ENCODE measurements at places on chromosomes 5 and 9.

DNA sequence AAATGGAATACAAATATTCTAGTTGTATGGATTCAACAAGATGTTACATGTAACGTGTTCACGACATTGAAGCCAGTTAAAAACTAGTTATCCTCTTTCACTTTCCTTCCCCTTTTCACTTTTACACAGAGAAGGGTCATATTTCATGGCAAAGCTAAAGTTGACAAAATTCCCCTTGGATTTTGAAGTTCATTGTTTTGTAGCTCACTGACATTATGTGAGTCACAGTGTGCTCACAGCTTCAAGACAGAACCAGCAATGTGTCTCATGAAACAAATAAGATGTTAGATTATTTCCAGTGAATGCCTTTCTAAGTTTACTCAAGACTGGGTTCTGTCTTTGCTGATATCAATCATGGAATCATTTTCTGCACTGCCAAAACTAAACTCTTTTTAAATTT lies 535.5 kb upstream of the GRIN3A start:
- DNase-seq: no peak

- no peak for DNase-seq
Observed at GRCh38 chr5:132243366-132243977, 14.0 kb upstream of the PDLIM4 start.

DNA sequence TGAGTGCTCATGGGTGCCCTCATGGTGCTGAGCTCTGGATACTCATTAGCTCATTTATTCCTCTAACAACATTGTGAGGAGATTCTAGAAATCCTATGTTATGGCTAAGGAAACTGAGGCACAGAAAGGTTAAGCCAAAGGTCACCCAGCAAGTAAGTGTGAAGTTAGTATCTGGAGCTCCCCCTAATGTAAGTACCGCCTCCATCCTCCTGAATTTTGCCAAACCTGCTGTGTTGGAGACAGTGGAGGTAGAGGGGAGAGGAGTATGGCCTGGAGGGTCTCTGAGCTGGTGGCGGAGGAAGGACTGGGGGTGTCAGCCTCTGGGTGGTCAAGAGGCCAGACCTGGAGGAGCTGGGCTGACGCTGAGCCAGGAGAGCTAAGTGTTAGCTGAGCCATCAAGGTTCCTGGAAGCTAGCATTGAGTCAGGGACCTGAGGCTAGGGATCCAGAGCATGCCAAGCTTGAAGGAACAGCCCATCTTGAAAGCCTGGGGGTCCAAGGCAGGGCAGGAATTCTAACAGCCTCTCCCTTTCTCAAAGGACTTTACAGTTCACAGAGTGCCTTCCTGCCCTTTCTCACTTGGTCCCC lies 114.8 kb downstream of the RGS3 start:
- no peak for DNase-seq

DNA sequence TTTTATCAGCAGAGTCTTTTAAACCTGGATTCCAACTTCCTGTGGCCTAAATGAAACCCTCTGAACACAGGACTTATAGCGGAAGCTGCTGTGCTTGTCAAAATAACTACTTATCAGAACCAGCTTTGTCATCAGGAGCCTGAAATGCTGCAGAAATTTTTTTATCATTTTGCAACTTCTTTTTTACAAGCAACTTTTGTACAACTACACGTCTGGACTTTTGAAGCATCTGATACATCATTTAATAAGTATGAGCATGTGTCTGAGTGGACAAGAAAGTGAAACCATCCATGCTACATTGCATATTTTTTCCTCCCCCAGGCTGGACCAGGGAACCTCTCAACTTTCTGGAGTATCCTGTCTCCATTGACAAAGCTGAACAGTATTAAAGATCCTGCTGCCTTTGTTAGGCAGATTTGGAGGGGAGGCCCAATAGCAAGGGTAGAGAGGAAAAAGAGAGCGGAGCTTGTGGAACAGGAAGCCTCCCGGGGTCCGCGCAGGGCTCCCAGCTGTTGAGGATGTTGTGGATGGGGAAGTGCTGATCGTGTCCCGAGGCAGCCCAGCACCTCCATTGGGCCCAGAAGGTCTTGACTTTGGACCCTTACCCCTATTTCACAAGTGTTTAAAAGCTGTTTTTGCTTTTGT lies 196.6 kb downstream of the MSX2 start:
- no peak for DNase-seq

GRCh38 chr5:117568622-117569021 lies 994.0 kb upstream of the SEMA6A start:
- DNase-seq: no peak

DNA sequence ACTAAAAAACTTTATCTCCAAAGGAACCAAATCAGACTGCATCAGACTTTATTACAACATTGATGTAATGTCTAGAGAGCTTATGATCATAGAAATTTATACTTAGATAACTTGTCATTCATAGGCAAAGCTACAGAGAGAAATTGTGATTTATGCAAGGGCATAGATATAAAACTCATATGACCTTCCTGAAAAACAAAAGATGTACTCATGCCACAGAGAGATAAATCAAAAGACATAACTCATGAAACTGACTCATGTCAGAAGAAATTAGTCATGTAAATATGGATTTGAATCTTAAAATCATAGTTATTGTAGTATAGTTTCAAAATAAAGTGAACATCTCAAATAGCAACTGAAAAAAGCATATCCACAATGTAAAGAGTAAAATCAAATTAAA lies 186.2 kb downstream of the GABBR2 start:
- no peak for DNase-seq

- DNase-seq: no peak
Observed at GRCh38 chr9:86201474-86202337, 57.8 kb downstream of the C9orf153 start.

DNA sequence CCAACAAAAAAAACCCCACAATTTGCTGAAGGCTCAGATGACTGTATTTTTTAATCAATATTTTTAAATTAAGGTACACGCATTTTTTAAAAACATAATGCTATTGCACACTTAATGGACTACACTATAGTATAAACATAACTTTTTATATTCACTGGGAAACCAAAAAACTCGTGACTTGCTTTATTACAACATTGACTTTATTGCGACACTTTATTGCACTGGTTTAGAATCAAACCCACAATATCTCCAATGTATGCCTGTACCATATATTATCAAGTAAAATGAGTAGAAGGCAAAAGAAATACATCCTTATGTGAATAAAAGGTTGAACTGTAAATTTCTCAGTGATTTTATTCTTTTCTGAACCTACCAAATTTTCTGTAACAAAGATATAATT lies 53.7 kb downstream of the RICTOR start:
- no peak for DNase-seq

- DNase-seq: no peak
Observed at GRCh38 chr5:43068037-43068436, 27.9 kb upstream of the ANXA2R start.

GRCh38 chr5:148685520-148686134 lies 31.3 kb upstream of the HTR4 start:
- no peak for DNase-seq

DNA sequence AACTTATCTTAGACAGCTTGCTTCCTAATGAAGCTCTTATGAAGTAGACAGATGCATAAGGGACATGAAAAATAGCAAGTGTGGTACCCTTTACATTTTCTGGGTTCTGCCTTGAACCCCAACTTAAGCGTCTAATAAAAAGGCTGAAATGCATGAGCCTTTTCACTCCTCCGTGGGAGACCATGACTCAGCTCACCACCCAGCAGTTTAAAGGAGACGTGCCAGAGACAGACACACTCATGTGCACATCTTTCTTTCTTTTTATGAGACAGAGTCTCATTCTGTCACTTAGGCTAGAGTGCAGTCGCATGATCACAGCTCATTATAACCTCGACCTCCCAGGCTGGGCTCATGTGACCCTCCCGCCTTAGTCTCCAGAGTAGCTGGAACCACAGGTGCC lies 22.3 kb downstream of the CTXN3 start:
- no peak for DNase-seq

GRCh38 chr5:151899399-151899798 lies 25.3 kb downstream of the GLRA1 start:
- no peak for DNase-seq

DNA sequence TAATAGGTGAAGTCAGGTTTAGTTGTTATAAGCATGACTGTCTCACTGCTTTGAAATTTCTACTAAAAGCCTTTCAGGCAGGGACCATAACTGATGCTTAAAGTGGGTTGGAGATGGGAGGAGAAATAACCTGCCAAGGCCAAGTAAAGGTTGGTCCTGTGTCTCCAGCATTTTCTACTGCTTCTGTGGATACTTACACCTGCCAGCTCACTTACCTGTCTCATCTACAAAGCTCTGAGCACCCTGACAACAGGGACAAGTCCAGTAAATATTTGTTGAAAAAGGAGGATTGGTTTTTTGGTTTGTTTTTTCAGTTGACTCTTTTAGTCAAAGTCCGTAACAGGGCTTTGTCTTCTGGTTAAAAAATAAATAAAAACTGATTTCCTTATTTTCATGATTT lies 38.6 kb downstream of the GRAMD2B start:
- no peak for DNase-seq

DNA sequence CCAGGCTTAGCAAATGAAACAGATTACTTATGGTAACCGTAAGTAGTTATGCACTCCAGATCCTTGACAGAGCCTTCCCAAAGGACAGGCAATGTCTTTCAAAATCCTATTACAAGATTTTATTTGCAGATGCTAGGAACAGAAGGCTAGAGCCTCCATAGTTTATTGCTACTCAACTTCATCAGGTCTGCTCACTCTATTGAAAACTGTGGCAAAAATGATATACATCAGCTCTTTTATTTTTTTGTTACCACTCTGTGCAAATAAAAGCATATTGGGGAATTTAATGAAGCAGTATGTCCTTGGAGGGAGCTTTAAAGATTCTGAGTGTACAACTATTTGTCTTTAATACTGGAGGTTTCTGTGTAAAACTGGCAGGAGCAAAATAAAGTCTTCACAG lies 46.5 kb downstream of the SLC44A1 start:
- no peak for DNase-seq

GRCh38 chr9:123725389-123725788 lies 204.5 kb downstream of the DENND1A start:
- no peak for DNase-seq

DNA sequence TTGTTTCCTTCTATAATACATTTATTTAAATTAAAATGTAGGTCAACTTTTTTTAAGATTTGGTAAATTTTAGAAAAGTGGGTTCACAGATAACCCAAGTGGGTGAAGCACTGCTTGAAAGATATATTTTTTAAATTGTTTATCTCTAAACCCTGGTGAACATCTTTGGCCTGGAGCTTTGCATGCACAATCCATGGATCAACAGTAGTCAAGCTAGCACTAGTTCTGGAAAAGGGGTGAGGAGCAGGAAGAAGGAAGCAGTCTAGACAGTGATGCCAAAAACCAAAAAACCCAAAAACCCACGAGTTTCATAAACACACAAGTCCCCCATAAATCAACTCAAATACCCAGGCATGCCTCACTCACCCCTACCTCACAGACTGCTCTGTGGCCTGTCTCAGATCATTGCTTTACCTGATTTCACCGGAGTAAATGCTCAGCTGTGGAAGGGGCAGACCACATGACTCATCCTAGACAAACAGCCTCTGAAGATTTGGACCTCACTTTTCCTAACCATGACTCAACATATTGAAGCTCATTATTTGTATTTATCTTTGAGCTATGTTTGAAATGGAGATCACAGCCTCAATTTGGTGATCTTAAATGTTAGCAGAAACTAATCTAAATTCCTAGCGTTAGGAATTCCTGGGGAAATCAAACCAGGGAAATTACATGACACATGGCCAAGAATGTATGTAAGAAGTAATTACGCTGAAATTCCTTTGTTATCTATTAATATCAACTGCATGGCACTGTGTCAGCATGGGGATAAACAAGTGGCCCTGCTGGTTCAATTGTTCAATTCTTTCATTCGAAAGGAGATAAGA lies 149.6 kb downstream of the ZNF608 start:
- no peak for DNase-seq

GRCh38 chr5:54329731-54330709 lies 19.6 kb upstream of the ARL15 start:
- DNase-seq: no peak

GRCh38 chr5:886036-886435 lies 6.6 kb downstream of the BRD9 start:
- no peak for DNase-seq

DNA sequence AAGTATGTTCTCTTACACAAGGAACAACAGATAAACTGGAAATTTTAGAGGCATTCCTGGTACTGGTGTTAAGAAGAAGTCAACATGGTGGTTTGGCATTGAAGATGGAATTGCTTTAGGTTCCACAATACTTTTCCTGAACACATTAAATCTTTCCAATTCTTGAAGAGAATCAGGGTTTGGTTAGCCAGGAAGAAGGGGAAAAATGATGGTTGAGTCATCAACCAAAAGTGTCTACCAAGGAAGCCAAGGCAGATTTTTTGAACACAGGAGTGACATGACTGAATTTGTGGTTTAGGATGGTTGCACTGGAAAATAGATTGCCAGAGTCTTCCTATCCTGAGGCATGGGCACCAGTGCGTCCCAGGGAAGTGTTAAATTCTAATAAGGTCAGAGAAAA lies 433.4 kb downstream of the TMEM38B start:
- DNase-seq: no peak

GRCh38 chr5:15722305-15722704 lies 222.3 kb downstream of the FBXL7 start:
- DNase-seq: no peak

GRCh38 chr9:27194401-27195091 lies 85.5 kb downstream of the TEK start:
- no peak for DNase-seq

- no peak for DNase-seq
Observed at GRCh38 chr5:127031147-127031862, 947 bp upstream of the MARCHF3 start.

- DNase-seq: no peak
Observed at GRCh38 chr5:139021346-139021745, 146.2 kb upstream of the LRRTM2 start.

DNA sequence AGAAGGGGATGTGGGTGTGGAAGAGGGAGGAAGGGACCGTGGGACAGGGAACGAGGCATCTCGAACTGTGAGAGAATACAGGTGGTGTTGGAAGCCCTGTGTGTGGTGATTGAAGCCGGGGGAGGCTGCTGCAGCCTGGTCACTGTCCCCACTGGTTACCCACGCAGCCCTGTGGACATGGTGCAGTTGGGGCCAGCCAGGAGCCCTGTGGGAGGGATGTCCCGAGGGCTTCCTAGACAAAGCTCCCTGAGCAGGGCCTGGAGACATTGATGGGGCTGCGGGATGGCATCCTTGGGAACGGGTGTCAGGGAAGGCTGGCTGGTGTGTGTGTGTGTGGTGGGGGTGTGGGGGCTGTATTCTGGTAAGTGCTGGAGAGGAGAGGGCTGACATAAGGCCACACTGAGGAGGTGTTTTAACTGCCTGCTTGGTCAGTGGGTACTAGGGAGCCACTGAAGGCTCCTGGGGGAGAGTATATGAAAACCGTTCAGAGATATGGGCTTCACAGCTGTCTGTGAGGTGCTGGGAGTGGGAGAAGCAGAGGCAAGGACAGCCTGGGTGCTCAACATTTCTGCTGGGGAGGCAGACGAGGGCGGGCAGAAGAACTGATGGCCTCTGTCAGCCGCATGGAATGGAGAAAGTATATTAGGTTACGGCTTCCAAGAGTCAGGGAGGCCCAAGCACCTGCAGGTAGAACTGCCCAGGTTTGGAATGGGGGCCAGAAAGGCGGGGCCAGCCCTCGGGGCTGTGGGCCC lies 20.0 kb downstream of the WNK2 start:
- DNase-seq: no peak

GRCh38 chr5:163916376-163916775 lies 411.0 kb downstream of the MAT2B start:
- DNase-seq: no peak

- no peak for DNase-seq
Observed at GRCh38 chr9:123290764-123291163, 22.4 kb upstream of the STRBP start.
